ENCODE measurements at places on chromosomes 6 and 20.

- no peaks in the 10 kb centered on the region for H3K4me1 ChIP-seq
- no peak overlapping the region for H3K4me3 ChIP-seq
- no peaks in the 10 kb centered on the region for H3K36me3 ChIP-seq
- no peak for DNase-seq
- H3K27ac ChIP-seq = no peak overlapping the region
- peaks cover 1% of the 10 kb centered on the region for H3K27me3 ChIP-seq
Observed at GRCh38 chr6:17460862-17461261, 67.5 kb downstream of the CAP2 start.

- H3K27me3 ChIP-seq = no peaks in the 10 kb centered on the region
- H3K4me3 ChIP-seq = no peak overlapping the region
- no peaks in the 10 kb centered on the region for H3K4me1 ChIP-seq
- H3K27ac ChIP-seq = no peak overlapping the region
- no peaks in the 10 kb centered on the region for H3K36me3 ChIP-seq
Observed at GRCh38 chr20:13930281-13930680, 60.1 kb downstream of the SEL1L2 start.

DNA sequence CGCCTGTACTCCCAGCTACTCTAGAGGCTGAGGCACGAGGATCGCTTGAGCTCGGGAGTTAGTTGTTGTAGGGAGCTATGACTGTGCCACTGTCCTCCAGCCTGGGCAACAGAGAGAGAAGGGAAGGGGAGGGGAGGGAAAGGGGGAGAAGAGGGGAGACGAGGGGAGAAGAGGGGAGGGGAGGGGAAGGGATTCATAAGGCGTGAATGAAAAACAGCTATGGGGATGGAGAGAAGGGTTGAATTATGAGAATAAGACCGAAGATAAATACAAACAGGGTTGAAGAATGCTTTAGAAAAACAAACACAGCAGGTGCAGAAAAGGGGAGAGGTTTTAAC lies 106.0 kb downstream of the TRIM27 start:
- peaks cover 37% of the 10 kb centered on the region for H3K27me3 ChIP-seq
- peaks cover 10% of the 10 kb centered on the region for H3K4me1 ChIP-seq
- no peak for DNase-seq
- H3K36me3 ChIP-seq = no peaks in the 10 kb centered on the region
- no peak overlapping the region for H3K4me3 ChIP-seq
- H3K27ac ChIP-seq = no peak overlapping the region

GRCh38 chr6:135675862-135676261 lies 175.6 kb upstream of the PDE7B start:
- H3K36me3 ChIP-seq = no peaks in the 10 kb centered on the region
- peaks cover 3% of the 10 kb centered on the region for H3K27me3 ChIP-seq
- no peak overlapping the region for H3K27ac ChIP-seq
- DNase-seq = peak; percentile 45
- no peaks in the 10 kb centered on the region for H3K4me1 ChIP-seq

- H3K27ac ChIP-seq = peak within 1 kb of the TSS; percentile 53
- H3K4me1 ChIP-seq = peaks cover 19% of the 10 kb centered on the region
- peaks cover 3% of the 10 kb centered on the region for H3K27me3 ChIP-seq
- peak; percentile 43 for DNase-seq
- peaks cover 7% of the 10 kb centered on the region for H3K36me3 ChIP-seq
Observed at GRCh38 chr6:26087284-26088115, at the start of gene HFE. TSS of gene HFE (plus strand) at chr6:26087429. CDS start at chr6:26087441, 12 bp downstream.

DNA sequence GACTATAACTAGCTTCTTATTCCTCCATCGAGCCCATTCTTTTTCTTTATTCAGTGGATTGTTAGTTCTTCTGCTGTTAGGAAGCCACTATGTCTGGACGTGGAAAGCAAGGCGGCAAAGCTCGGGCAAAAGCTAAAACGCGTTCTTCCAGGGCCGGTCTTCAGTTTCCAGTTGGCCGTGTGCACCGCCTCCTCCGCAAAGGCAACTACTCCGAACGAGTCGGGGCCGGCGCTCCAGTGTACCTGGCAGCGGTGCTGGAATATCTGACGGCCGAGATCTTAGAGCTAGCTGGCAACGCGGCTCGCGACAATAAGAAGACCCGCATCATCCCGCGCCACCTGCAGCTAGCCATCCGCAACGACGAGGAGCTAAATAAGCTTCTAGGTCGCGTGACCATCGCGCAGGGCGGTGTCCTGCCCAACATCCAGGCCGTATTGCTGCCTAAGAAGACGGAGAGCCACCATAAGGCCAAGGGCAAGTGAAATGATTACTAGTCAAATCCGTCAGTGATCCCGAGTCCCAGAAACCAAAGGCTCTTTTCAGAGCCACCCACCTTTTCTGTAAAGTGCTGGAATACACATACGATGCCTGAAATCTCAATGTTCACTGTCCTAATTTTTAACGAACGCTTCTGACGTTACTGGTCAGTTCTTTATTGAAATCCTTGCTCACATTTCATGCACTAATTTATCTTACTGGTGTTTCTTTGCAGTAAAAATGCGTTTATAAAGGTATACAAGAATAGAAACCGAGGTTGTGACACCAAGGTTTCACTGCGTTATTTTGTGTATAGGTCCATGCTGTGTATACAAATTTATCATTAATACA lies 129.9 kb downstream of the HFE start:
- no peak overlapping the region for H3K27ac ChIP-seq
- no peak overlapping the region for H3K4me3 ChIP-seq
- H3K27me3 ChIP-seq = no peaks in the 10 kb centered on the region
- H3K36me3 ChIP-seq = no peaks in the 10 kb centered on the region

DNA sequence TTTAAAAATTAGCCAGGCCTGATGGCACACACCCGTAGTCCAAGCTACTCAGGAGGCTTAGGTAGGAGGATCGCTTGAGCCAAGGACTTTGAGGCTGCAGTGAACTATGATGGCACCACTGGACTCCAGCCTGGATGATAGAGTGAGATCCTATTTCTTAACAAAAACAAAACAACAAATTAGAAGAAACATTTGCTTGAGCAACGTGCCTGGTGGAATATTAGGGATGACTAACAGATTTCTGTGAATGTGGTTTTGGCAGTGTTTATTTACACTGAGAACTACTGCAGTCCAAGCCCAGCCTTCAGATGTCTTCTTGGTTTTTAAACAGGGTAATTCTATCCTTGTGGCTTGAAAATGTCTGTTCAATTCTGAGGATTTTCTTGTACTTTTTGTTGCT lies 9.2 kb downstream of the PPP1R3G start:
- no peak overlapping the region for H3K27ac ChIP-seq
- H3K4me1 ChIP-seq = no peaks in the 10 kb centered on the region
- no peak overlapping the region for H3K4me3 ChIP-seq
- H3K27me3 ChIP-seq = peaks cover 2% of the 10 kb centered on the region

GRCh38 chr6:509676-510075 lies 118.1 kb downstream of the IRF4 start:
- H3K27ac ChIP-seq = peak overlapping the region; percentile 23
- DNase-seq = no peak
- H3K27me3 ChIP-seq = no peaks in the 10 kb centered on the region

GRCh38 chr6:5337573-5337972 lies 76.3 kb downstream of the FARS2 start:
- H3K36me3 ChIP-seq = no peaks in the 10 kb centered on the region
- peaks cover 6% of the 10 kb centered on the region for H3K4me1 ChIP-seq
- no peak overlapping the region for H3K27ac ChIP-seq
- DNase-seq = no peak
- no peak overlapping the region for H3K4me3 ChIP-seq
- H3K27me3 ChIP-seq = no peaks in the 10 kb centered on the region

DNA sequence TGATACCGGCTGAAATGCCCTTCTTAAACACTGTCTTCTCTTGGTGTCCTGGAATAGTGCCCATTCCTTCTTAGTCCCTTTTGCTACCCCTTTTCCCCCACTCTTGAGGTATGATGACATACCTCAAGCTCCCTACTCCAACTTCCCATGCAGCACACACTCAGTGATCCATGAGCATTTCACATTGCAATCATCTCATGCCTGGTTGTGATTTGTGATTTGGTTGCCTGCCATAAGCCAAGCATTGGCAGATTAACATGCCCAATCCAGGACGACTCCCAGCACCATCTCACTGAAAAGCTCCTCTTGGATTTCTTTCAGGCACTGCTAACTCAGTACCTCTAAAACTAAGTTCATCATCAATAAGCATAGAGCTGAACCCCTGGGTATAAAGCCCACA lies 14.7 kb upstream of the PTPRA start:
- H3K36me3 ChIP-seq = peaks cover 10% of the 10 kb centered on the region
- H3K27me3 ChIP-seq = no peaks in the 10 kb centered on the region
- H3K4me1 ChIP-seq = peaks cover 7% of the 10 kb centered on the region
- H3K4me3 ChIP-seq = no peak overlapping the region
- DNase-seq = no peak
- H3K27ac ChIP-seq = peak overlapping the region; percentile 5

DNA sequence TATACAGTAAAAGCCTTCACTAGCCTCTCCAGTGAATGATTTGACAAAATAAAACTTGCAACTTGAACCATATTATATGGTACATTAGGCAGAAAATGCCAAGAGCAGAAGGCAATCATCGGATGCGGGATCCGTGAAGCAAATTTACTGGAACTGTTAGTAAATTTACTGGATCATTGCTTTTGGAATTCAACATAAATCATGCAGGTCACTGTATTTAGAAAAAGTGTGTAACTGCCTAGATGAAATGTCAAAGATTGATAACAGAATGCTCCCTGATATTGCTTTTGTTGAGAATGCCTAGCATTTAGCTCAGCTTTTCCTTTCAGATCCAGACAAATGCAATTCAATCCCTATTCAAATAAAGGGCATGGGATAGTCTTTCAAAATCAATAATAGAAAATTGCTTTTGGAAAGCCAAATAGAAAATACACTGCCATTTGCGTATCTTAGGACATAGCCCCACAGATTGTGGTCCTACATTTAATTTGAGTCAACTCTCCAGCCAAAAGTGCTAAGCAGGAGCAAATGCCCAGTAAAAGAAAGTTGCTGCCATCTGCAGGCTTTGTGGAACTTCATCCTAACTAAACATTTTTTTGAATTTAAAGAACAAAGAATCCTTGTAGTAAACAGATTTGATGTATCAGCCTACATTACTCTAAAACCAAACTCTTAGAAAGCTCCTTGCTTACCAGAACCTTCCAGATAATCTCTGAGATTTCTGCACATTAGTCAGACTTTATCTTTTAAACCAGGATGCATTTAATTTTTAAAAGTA lies 109.5 kb upstream of the HSF2 start:
- no peaks in the 10 kb centered on the region for H3K27me3 ChIP-seq
- no peaks in the 10 kb centered on the region for H3K36me3 ChIP-seq
- H3K27ac ChIP-seq = no peak overlapping the region
- H3K4me1 ChIP-seq = no peaks in the 10 kb centered on the region
- DNase-seq = no peak
- H3K4me3 ChIP-seq = no peak overlapping the region

GRCh38 chr6:5638666-5639065 lies 368.1 kb downstream of the NRN1 start:
- no peak for DNase-seq
- no peaks in the 10 kb centered on the region for H3K4me1 ChIP-seq
- peaks cover 10% of the 10 kb centered on the region for H3K36me3 ChIP-seq
- no peak overlapping the region for H3K4me3 ChIP-seq

GRCh38 chr20:57844626-57845596 lies 135.1 kb upstream of the PMEPA1 start:
- no peaks in the 10 kb centered on the region for H3K4me1 ChIP-seq
- peaks cover 5% of the 10 kb centered on the region for H3K27me3 ChIP-seq
- H3K36me3 ChIP-seq = no peaks in the 10 kb centered on the region
- DNase-seq = no peak
- H3K4me3 ChIP-seq = no peak overlapping the region
- H3K27ac ChIP-seq = no peak overlapping the region

- peaks cover 39% of the 10 kb centered on the region for H3K36me3 ChIP-seq
- peak; percentile 26 for DNase-seq
- H3K27ac ChIP-seq = no peak overlapping the region
- H3K27me3 ChIP-seq = peaks cover 1% of the 10 kb centered on the region
- H3K4me3 ChIP-seq = no peak overlapping the region
Observed at GRCh38 chr6:106556368-106556960, 72.8 kb downstream of the RTN4IP1 start.

- H3K36me3 ChIP-seq = no peaks in the 10 kb centered on the region
- no peak overlapping the region for H3K27ac ChIP-seq
- H3K4me3 ChIP-seq = no peak overlapping the region
- DNase-seq = no peak
- H3K27me3 ChIP-seq = no peaks in the 10 kb centered on the region
- no peaks in the 10 kb centered on the region for H3K4me1 ChIP-seq
Observed at GRCh38 chr20:54179946-54180345, 6.2 kb upstream of the CYP24A1 start.

GRCh38 chr6:128413291-128413690 lies 107.1 kb downstream of the PTPRK start:
- H3K27ac ChIP-seq = no peak overlapping the region
- no peak for DNase-seq
- no peaks in the 10 kb centered on the region for H3K4me1 ChIP-seq
- no peaks in the 10 kb centered on the region for H3K36me3 ChIP-seq

DNA sequence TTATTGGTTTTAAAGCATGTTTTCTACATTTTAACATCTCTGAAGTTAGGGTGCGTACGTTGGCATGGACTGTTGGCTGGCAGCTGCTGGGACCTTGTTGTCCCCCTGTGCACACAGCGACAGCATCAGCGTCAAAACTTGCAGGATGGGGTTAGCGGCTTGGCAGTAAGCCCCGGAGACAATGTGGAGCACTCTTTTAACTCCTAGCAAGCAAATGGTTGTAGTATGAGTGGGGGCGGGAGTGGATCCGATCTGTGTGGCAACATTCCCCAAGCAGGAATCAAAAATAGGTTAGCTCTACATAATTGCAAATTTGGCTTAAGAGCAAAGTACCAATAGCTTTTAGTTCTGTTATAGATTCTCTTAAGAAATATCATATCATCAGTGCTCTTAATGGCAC lies 70.1 kb downstream of the NRN1 start:
- no peak for DNase-seq
- no peaks in the 10 kb centered on the region for H3K4me1 ChIP-seq
- H3K27ac ChIP-seq = no peak overlapping the region
- H3K36me3 ChIP-seq = no peaks in the 10 kb centered on the region
- H3K4me3 ChIP-seq = no peak overlapping the region
- H3K27me3 ChIP-seq = peaks cover 19% of the 10 kb centered on the region

- DNase-seq = no peak
- H3K36me3 ChIP-seq = no peaks in the 10 kb centered on the region
- no peaks in the 10 kb centered on the region for H3K27me3 ChIP-seq
- no peak overlapping the region for H3K27ac ChIP-seq
Observed at GRCh38 chr6:138979365-138979764, 8.7 kb downstream of the REPS1 start.

GRCh38 chr20:58146081-58146745 lies 82.2 kb downstream of the ANKRD60 start:
- H3K36me3 ChIP-seq = no peaks in the 10 kb centered on the region
- no peaks in the 10 kb centered on the region for H3K4me1 ChIP-seq
- DNase-seq = no peak
- no peak overlapping the region for H3K4me3 ChIP-seq

- DNase-seq = peak; percentile 55
- H3K4me1 ChIP-seq = peaks cover 26% of the 10 kb centered on the region
- H3K4me3 ChIP-seq = peak overlapping the region; percentile 88
- H3K36me3 ChIP-seq = no peaks in the 10 kb centered on the region
- peaks cover 2% of the 10 kb centered on the region for H3K27me3 ChIP-seq
Observed at GRCh38 chr20:53643031-53643832, 49.6 kb upstream of the ZNF217 start.

Data from immature natural killer cell (primary cell).